ENCODE measurements at places on chromosomes 12 and 14.

GRCh38 chr14:53398616-53399015 is 245.5 kb upstream of the DDHD1 start:
- DNase-seq, result no peak

DNA sequence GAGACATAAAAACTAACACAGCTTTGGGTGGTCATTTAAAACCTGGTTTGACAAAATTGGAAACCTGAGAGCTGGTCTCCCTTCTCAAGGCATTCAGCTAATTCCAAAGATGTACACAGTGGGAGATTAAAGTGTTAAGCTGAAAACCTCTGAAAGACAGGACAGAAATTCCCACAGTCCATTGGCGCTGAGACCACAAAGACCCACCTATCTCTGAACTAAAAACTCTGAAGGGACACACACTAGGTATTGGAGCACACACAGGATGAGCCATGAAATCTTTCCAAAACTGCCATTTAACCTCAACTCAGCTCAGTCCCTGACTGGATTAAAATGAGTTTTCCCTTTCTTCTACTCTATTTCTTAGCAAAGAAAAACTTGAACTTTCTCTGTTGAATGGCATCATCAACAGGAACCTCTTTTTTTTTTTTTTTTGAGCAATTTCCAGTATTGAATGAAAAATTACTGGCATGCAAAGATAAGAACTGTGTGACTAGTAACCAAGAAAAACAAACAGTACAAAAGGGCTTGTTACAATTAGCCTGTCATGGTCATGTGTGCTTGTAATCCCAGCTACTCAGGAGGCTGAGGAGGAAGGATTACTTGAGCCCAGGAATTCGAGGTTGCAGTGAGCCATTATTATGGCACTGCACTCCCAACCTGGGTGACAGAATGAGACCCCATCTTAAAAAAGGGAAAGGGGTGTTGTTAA is 82.4 kb downstream of the IPO8 start:
- no peak for DNase-seq

DNA sequence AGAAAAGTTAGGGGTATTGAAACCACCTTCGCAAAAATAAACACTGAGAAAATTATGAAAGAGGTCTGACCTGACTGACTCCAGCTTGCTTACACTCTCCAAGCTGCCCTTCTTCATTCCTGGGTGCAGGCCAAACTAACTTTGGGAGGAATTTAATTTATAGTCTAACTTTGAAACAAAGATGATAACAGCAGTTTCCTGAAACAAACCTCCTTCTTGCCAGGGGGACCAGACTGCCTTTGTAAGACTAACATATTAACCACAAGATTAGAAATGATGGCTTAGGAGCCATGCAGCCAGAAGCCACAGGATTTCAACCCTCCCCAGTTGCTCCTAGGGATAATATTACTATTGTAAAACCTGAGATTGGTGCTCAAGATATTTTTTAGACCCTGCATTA is 13.8 kb upstream of the EEA1 start:
- DNase-seq, result no peak

- no peak for DNase-seq
Measured at GRCh38 chr14:50887476-50887875, 15.6 kb downstream of the ABHD12B start.

GRCh38 chr12:117437516-117438255 is 76.3 kb upstream of the NOS1 start:
- DNase-seq, result no peak

DNA sequence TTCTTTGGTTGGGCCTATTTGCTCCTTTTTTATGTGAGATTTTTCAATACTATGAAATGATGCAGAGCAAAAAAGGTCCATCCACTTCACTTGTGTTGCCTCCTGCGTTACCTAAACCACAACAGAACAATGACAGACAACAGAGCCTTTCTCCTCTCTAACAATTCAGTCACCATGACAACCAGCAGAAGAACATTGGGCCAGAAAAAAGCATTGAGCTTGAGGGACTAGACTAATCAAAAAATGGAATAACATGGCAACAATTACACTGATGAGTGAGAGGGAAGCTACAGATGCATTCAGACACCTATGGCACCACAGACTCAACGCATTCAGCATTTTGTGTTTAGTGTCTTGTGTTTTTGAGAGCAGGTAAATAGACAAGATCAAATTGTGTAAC is 44.6 kb upstream of the PTCSC3 start:
- DNase-seq, result no peak

DNA sequence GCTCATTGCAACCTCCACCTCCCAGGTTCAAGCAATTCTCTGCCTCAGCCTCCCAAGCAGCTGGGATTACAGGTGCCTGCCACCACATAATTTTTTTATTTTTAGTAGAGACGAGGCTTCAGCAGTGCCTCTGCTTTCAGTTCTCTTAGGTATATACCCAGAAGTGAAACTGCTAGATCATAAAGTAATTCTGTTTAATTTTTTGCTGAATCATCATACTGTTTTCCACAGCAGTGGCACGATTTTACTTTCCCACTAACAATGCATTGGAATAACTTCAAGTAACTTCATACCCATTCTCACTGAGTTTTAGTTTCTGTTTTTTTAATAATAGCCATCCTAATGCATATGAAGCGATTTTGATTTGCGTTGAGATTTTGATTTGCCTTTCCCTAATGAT is 148.0 kb upstream of the G2E3 start:
- DNase-seq, result no peak

DNA sequence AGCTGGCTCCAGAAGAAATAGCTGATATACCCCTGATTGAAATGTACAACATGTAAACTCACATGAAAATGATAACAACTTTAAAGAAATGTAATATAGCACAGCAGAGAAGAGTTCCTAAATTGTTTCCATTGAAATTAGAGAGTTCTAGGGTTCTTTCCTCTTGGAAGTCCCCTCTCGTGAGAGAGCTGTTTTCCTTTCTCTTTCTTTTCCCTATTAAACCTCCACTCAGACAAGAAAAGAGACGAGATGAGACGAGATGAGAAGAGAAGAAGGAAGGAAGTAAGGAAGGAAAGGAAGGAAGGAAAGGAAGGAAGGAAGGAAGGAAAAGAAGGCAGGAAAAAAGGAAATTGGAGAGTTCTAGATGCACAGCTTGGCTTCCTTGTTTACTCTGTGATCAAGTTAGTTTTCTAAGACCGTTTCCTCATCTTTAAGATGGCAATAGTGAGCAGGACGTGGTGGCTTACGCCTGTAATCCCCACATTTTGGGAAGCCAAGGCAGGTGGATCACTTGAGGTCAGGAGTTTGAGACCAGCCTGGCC is 11.9 kb downstream of the DRAM1 start:
- no peak for DNase-seq

DNA sequence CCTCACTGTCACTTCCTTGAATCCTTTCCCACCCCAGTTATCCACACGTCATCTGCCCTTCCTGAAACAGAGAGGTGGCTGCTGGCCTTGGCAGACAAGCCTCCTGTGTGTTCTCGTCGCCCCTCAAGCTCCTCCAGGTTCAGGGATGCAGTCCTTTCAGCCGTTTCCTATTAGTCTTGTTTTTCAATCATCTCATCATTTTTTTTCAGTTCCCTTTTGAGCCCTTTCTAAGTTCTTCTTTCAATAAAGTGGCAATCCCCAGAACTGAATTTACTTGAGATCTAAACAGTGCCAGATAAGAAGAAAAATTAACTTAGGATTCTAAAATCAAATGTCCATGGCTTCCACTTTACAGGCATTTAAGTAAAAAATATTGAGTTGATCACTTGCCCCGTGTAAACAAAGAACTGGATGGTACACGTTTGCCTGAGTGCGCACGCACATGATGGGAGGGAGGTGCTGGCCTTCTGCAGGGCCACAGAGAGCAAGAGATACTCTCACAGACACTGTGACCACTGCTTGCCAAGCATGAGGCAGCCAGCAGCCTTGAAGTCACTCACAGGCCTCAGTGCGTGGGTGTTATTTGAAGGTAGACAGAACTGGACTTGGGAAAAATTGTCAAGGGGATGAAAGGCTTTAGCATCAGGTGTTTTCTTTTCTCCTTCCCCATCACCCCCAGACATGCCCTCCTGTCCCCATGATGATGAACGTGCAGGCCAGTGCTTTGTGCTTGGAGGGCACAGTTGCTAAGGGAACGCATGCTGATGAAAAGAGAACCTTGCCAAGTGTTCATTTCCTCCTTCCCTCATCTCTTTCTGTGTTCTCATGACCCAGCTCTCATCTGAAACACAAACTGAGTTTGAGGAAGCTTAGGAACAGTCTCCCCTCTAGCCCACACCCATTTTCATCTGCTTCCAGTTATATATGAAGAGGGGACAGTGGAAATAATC is 408.3 kb downstream of the EGLN3 start:
- DNase-seq, result no peak

GRCh38 chr12:6635375-6635855 is 344 bp downstream of the LPAR5 start:
- DNase-seq, result peak; percentile 31

GRCh38 chr14:50631408-50631821 is 36.7 kb downstream of the SAV1 start:
- DNase-seq, result no peak

DNA sequence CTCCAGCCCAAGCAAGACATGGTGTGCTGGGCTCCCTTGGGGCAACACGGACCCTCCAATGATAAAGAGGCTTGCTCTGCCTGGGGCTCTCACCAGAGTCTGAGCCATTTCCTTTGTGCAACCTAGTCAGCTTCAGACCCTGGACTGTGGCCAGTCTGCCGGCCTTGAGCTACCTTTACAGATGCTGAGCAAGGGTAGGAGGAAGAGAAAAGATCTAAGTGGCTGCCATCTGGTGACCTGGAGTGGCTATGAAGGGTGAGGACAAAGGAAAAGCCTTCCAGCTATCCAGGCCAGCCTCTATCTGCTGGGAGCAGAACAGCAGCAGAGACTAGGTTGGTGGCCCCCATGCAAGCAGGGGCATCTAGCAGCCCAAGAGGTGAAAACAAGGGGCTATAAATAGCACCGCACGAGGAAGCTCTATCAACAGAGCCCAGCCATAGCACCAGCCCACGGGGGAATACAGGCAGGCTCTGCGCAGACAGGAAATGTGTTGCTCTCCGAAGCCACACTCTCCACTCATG is 230.1 kb downstream of the FOXN3 start:
- no peak for DNase-seq

DNA sequence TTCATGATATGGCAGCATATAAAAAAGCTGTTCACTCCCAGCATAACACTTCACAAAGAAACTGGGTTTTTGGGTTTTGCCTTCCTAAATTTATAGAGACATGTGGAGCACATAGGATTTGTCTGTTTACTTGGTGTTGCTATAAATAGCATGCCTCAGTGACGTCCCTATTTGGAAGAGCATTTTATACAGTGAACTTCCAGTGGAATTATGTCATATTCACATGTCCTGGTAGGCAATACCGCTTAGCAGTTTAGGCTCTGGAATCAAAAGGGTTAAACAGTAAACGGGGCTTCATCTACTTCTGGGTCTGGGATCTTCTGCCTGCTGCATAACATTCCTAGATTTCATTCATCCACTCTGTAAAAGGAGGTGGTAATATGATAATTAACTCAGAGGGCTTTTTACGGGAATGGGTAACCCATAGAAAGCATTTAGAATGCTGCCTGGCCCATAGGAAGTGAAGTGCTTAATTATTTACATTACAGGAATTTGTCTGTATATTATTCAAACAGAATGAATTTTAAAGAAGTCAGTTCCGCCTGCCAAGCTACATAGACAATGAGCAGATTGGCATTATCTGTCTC is 396.1 kb downstream of the TMTC2 start:
- DNase-seq, result no peak

- no peak for DNase-seq
Measured at GRCh38 chr12:129184127-129184928, 331.1 kb downstream of the GLT1D1 start.

DNA sequence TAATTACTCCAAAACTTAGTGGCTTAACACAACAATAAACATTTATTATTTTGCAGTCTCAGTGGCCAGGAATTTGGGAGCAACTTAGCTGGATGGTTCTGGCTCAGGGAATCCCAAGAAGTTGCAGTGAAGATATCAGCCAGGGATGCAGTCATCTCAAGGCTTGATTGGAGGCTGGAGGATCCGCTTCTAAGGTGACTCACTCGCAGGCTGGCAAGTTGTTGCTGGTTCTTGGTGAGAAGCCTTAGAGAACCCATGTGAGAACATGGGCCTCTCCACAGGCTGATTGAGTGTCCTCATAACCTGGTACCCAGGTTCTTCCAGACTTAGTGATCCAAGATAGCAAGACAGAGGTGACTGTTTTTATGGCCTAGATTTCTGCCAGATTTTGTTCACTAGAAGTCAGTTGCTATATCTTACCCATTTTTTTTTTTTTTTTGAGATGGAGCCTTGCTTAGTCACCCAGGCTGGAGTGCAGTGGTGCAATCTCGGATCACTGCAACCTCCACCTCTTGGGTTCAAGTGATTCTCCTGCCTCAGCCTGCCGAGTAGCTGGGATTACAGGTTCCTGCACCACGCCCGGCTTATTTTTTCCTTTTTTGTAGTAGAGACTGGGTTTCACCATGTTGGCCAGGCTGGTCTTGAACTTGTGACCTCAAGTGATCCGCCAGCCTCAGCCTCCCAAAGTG is 32.5 kb downstream of the BRMS1L start:
- DNase-seq, result no peak

GRCh38 chr12:96112733-96113132 is 77.3 kb upstream of the LTA4H start:
- no peak for DNase-seq

GRCh38 chr14:99733211-99733539 is 49.1 kb downstream of the CYP46A1 start:
- no peak for DNase-seq

GRCh38 chr14:40581264-40581663 is 1025.4 kb upstream of the LRFN5 start:
- DNase-seq, result no peak

GRCh38 chr12:101204602-101205304 is 5.3 kb downstream of the SLC5A8 start:
- no peak for DNase-seq

- no peak for DNase-seq
Measured at GRCh38 chr12:73656375-73656774, 881.3 kb upstream of the ATXN7L3B start.

GRCh38 chr12:65673732-65674131 is 150.6 kb upstream of the HMGA2 start:
- DNase-seq, result no peak

- peak; percentile 37 for DNase-seq
Measured at GRCh38 chr12:55996201-55996714, 818 bp upstream of the SUOX start.

DNA sequence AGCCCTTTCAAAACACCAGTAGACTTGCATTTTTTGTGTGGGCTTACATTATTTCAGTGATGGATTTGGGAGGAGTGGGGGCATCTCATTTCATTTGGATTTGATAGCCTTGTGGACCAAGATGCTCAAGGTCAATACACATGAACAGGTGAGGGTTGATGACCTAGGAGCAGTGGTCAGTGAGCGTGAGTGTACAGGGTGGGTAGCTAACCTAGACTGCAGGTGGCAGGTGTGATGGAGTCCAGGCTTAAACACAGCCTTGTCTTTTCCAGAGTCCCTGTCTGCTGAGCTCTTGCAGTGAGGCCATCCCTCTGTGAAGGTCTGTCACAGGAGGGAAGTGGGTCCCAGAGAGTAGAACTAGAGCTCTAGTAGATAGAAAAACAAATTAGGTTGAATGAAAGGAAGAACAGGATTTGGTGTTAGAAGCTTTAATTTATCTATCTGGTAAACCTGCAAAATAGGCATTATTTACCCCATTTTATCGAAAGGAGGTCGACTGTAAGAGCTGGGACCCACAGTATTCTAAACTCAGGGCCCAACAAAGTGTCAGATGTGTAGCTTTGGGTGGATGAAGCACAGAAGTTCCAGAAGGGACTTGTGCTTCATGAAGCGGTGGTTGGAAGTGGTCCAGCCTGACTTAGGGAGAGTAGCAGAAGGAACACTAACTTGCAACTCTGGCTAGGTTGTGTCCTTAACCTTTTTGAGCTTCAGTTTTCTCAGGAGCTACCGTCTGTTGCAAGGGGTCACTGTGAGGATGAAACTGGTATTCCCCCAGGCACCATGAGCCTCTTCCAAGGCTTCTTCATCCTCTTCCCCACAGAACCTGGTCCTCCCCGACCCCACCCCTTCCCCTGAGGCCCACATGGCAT is 18.2 kb downstream of the RPS6KL1 start:
- no peak for DNase-seq
